Activated CD4-positive, alpha-beta memory T cell treated with anti-CD3 and anti-CD28 coated beads for 36 hours (primary cell): ENCODE measurements at places on chromosomes 3 and 15.

DNA sequence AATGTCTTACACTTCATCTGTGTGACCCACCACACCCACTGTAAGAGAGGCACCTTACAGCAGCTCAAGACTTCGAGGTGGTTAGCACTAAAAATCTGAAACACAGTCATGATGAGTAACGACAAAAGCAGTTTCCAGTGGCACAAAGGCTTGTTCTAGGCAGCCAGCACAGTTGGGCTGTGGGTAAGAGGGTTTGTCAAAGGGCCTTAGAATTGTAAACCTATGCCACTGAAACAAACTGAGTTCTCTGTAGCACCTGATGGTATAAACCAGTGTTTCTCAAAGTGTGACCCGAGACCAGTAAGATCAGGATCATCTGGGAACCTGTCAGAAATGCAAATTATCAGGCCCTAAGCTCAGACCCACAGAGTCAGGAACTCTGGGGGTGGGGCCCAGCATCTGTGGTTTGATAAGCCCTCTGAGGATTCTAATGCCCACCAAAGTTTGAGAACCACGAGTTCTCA, 36.5 kb downstream of the DAPK2 start:
- DNase-seq: peak; percentile 79

GRCh38 chr3:64685800-64686445, 1.9 kb downstream of the ADAMTS9 start:
- DNase-seq: no peak

GRCh38 chr15:101579631-101580163, 72.5 kb downstream of the TM2D3 start:
- no peak for DNase-seq

DNA sequence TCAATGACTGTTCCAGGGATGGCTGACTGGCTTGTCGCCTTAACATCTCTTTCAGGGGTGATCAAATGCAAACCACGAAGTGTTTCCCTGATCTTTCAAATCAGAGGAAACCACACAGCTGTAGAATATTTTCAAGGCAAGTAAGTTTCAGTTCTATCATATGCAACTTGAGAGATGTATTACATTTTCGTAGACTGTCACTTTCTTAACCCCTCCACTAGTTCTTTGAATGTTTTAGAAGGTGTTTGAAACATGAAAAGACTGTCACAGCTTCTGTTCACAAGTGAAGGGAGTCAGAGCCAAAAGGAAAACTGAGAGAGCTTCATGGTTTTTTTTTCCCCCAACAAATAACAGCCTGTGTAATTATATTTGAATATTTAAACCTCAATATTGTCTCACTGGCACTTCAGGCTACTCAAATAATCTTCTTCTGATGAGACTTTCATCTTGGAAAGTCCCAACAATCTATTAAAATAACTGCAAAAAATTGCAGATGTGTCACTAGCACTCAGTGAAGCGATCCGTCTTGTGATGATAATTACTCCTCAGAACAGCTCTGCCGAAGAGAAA, 25.9 kb upstream of the CAPN7 start:
- DNase-seq: no peak

DNA sequence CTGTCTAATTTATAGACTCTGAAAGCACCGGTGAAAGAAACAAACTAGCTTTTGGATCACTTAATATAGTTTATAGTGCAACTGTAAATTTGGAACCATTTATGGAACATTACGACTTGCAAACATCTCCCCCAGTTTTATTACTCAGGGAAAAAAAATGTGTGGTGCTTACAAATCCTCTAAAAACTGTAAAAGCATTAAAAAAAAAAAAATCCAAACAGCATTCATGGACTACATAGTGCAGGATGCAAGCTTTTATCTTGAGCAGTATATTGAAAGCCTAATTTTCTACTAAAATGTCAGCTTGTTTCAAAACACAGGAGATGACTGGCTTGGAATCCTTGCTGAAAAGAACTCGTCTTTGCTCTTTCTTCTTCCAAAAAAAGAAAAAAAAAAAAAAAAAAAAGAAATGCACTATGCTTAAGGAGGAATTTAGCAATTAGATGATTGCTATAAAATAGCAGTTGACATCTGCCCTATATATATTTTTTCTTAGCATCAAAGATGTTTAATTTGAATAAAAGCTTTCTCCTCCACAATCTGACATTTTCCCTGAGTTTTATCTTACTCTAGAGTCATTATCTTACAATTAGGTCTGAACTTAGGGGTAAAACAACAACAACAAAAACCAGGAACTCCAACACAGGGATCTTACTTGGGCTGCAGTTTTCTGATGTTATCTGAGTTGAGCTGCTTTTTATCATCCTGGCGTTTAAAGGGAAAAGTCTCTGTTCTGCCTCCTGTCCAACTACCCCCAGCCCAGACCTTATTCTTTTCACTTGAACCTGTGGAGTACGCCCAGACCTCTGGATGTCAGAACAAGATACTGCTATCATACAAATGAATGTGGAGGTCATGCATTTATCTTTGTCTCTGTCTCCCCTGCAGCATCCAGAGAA, 62.6 kb upstream of the PDZRN3 start:
- DNase-seq: no peak

GRCh38 chr3:149957361-149958125, 13.2 kb downstream of the PFN2 start:
- no peak for DNase-seq

DNA sequence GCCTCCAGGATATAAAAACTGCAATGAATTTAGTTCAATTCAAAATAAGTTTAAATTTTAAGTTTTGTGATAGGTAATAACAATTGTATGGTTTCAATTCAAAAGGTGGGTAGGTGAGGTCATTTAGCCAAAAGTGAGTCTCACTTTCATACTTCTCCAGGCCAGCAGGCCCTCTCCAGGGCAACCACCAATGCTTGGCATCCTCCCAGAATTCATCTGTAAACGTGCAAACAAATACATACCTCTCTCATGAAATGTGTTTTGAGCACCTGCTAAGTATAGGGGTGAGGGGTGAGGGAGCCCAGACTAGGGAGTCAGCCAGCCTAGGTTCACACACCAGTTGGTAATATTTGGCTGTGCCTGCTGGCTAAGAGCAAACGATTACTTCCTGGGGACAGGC, 22.0 kb upstream of the RBSN start:
- DNase-seq: no peak

GRCh38 chr15:88650556-88650955, 11.7 kb downstream of the ISG20 start:
- DNase-seq: no peak

DNA sequence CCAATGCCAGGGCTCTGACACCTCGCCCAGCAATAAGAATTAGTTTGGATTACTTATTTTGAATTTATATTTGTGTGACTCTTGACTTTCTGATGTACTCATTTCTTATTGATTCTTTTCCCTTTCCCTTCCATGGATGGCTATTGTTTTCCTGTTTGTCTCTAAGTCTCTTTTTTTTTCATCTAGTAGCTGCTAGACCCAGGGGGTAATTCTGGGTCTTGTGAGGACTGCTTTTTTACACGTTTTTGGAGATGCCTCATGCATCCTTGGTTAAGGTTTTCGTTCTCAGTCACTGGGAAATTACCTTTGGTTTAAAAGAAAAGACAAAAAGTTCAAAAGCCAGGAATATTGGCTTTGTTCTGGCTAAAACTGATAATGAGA, 70.2 kb upstream of the STRIT1 start:
- no peak for DNase-seq

DNA sequence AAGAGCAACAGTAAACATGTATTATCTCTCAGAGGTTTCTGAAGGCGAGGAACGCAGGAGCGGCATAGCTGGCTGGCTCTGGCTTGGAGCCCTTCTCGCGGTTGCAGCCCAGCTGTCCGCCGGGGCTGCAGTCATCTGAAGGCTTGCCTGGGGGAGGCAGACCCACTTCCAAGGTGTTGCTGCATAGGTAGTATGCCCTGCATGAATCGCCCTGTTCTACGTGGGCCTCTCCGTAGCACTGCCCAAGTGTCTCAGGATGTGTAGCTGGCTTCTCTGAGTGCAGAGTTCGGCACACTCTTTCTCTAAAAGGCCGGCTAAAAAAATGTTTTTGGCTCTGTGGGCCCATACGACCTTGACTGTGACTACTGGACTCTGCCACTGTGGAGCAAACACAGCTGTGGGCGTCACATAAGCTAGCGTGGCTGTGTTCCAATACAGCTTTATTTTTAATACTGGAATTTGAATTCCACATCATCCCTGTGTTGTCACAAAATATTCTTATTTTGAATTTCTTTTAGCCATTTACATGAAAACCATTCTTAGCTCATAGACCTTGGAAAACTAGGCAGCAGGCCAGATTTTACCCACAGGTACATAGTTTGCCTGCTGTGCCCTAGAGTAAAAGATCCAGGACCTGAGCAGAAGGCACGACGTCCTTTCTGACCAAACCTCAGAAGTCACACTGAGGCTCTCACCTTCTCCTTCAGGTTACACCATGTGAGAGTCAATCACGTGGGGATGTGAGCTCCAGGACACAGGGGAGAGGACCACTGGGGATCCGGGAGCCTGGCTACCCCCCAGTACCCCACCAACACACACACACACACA, 55.9 kb downstream of the PGPEP1L start:
- no peak for DNase-seq

DNA sequence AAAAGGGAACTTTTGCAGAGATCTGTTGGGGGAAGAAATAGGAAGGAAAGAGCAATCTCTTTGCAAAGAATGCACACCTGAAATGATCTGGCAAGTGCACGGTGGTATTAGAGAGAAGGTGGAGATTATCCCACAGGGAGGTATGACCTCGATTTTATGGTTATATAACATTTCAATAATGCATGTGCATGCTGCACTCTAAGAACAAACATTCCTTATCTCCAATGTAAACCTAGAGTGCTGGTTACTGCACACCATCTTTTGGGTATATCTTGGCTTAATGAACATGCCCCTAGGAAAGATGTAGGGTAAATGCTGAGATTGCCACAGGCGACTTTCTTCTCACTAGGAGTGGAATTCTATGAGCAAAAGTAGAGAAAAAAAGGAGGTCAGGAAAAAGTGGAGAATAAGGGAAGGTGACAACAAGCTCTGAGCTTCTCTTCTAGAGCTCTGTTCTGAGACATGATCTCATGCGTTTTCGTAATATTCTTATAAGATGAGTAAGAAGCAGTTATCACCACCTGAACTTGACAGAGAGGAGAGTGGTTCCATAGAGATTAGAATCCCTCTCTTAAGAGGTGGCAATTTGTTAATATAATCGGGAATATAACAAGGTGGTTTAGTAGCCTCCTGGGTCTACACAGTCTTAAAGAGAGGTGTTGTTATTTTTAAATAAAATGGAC, 117.5 kb upstream of the TMC3 start:
- DNase-seq: no peak
